ENCODE measurements at places on chromosomes 6 and 20.

- peak; percentile 48 for DNase-seq
These were observed 686 bp downstream of the ZGPAT start for GRCh38 chr20:63708301-63709148.

DNA sequence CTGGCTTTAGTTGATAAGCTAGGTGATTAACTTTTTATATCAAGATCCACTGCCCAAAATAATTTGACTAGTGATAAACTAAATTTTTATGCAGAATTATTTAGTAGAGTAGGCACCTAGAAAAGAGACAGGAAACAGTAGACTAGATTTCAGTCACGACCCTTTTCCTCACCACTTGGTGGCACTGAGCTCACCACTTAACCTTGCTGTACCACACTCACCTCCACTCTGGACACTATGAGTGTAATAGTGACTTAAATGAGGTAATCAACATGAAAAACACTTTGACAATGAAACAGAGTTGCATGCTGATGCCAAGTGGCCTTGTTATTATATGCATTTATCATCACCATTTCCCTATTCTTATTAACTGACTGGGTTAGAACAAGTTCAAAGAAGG is 730.4 kb downstream of the KIF16B start:
- no peak for DNase-seq

- DNase-seq, result no peak
These were observed 229.1 kb downstream of the PLCB1 start for GRCh38 chr20:8361006-8361652.

DNA sequence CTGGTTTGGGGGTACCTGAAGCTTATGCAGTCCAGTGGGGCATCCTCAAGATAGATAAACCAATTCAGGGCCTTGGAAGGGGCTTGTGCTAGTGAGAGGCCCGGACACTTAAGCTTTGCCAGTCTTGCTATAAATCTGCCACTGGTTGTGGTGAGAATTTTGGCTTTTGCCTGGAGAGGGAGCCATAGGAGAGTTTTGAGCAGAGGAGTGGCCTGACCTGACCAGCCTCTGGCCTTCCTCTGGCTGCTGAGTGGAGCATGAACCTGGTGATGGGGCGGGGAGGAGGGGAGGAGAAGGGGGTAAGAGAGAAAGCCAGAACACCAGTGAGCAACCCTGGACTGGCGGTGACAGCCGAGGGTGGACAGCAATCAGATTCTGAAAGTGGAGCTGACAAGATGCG is 7.1 kb downstream of the TMEM74B start:
- DNase-seq, result no peak

DNA sequence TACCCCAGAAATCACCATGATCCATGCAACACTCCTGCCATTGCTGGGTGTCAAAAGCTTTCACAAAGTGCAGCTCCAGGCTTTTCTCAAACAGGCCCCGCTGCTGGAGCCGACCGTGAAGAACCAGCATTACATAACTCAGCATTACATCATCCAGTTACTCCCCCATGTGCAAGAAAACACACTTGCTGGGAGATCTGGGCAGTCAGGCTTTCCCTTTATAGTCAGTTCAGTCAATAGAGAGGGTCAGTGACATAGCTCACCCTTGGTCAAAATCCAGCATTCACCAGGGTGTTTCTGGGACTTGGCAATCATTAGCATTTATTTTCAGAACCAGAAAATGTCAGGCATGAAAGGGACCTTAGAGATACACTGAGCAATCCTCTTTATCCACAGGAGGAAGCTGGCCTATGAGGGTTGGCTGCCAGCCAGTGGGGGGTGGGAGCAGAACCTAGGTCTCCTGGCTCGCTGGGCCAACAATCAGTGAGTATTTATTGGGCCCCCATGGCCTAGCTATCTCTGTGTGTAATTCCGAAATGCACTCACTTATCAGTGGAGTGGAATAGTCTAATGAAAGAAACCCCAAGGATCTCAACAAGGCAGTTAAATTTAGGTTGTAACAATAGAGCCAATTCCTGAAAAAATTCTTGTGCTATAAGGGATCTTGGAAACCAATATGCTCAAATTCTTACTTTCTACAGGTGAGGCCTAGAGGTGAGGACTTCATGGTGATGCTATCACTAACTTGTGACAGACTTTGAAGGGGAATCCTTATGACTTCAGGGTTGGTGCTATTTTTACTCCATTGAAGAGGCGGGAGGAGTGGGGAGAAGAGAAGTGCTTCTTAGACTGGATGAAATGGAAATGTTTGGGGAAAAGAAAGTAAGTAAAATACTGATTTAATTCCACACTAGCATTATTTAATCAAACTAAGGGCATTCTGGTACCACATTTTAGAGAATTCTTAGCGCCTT is 54.6 kb downstream of the LYRM4 start:
- no peak for DNase-seq

DNA sequence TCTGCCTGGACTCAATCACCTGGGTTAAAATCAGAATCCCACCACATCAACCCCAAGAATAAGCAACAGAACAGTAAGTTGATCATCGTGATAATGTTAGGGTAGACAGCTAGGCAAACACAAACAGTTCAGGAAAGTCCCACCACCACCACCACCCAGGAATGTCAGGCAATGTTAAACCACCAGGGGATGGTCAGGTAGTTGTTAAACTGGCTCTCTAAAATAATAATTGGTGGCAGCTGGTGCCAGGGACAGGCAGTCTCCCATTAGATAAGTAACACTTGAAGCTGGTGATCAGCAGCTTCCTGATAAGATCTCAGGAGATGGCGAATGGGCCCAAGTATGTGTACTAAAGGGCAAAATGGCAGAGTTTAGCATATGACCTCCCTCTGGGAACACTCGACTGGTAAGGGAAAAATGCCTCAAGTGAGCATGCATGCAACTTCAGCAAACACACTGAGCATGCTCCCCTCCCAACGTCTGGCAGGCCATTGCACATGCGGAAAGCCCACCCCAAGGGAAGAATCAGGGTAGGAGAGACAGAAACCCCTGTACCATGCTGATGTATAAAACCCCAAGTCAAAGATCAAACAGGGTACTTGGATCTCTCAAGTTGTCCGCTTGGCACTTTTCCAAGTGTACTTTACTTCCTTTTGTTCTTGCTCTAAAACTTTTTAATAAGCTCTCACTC is 66.6 kb downstream of the IPCEF1 start:
- DNase-seq, result no peak

- DNase-seq, result no peak
These were observed 12.0 kb upstream of the TFAP2A start for GRCh38 chr6:10426781-10427279.

DNA sequence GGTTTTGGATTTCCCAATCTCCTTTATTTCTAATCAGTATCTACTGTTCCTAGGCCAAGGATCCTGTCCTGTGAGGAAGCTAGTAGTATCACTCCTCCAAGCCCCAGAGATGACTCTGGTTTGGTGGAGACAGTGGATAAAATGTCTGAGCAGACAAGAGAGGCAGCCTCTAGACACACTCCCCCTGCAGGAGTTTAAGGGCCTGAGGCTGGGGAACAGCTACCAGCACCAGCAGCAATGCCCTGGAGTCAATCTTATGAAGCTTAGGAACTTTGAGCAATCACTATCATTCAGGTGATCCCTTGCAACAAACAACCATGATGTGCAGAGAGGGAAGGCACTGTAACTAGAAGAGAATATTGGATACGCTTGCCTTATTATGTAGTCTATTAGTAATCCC is 384.7 kb upstream of the ID4 start:
- DNase-seq, result no peak

GRCh38 chr20:51286758-51287157 is 255.8 kb downstream of the NFATC2 start:
- DNase-seq, result no peak

DNA sequence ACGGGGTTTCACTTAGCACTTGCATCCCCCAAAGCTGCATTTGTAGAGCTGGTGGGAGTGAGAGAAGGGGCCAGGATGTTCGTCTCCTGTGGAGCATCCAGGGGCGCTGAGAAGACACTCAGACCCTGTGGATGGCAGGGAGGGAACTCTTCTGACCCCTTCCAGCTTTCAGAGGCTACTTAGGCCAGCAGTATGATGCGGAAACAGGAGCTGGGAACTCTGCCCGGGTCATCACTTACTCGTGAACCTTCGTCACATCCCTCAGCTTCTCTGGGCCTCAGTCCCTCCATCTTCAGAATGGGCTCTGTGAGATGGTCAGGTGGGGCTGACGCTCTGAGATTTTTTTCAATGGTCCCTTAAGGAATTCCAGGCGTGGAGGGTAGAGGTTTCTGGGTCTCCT is 228.5 kb downstream of the TAF4 start:
- DNase-seq, result no peak

GRCh38 chr6:15413466-15414234 is 167.8 kb downstream of the JARID2 start:
- DNase-seq, result no peak

DNA sequence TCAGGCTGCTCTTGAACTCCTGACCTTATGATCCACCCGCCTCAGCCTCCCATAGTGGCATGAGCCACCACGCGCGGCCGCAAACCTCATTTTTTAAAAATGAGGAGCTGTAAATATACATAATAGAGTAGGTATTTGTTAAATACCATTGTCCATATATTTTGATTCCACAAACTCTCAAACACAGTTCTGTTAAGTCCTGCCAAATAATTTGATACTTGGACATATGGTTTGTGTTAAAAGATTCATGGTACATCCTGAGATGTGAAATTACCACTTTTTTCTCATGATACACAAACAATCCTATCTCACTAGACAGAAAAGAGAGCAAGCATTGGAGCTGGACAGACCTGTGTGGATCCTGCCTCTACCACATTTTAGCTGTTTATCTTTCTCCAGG is 334.1 kb upstream of the KCNQ5 start:
- DNase-seq, result no peak

DNA sequence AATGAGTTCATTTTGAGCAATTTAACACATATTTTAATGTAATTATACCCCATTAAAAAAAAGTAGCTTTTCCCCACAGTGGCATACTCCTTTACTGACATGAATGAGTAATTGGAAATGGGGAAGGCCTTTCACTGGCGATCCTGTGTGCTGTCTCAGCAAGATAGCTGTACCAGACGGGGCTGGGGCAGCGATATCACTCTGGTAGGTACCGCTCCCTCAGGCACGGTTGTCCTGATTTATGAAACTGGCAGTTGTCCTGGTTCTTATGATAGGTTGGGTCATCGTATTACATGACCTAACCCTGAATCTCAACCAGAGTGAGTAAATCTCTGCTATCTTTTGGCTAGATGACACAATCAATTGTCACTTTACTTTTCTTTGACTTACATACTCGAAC is 355.0 kb upstream of the MAP3K7 start:
- DNase-seq, result no peak

GRCh38 chr6:37139230-37139962 is 30.6 kb upstream of the PIM1 start:
- no peak for DNase-seq

- no peak for DNase-seq
These were observed 1.8 kb downstream of the GSTA4 start for GRCh38 chr6:52992980-52993920.

- DNase-seq, result no peak
These were observed 27.7 kb downstream of the PTGIS start for GRCh38 chr20:49540232-49540620.

- no peak for DNase-seq
These were observed 363.9 kb downstream of the PREX1 start for GRCh38 chr20:48463916-48464315.

- DNase-seq, result no peak
These were observed 156.6 kb downstream of the UNC5CL start for GRCh38 chr6:40882323-40882997.

GRCh38 chr6:113010196-113010989 is 663.3 kb downstream of the RFPL4B start:
- DNase-seq, result no peak

- DNase-seq, result peak; percentile 10
These were observed 14.2 kb downstream of the PAX1 start for GRCh38 chr20:21719592-21720214.

GRCh38 chr20:60339738-60340137 is 381.5 kb downstream of the CDH26 start:
- DNase-seq, result no peak

DNA sequence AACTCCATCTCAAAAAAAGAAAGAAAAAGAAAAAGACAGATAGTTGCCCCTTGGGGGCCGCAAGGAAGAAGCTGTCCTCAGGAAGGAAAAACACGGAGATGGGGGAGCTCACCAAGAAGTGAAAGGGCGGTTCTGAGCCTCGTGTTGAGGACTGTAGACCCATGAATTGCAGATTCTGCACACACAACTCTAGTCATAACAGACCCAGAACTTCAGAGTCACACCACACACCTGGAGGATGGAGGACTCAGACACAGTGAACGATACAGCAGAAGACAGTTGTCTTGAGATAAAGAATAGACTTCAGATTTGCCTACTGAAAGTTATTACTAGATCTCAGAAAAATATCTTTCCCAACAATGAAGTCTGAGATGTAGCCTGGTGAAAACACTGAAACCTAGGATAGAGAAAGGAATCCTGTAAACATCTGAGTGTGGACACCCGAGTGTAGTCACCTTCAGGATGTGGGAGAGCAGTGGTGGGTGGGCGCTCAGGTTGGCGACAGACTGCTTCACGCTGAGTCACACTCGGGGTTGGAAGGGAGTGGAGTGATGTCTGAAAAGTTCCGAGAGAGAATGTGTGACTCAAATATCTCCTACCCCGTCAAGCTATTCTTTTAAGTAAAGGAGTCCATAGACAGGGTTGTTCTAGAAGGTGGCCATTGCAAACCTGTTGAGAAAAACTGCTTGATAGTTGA is 88.1 kb downstream of the MAP3K4 start:
- peak; percentile 57 for DNase-seq

DNA sequence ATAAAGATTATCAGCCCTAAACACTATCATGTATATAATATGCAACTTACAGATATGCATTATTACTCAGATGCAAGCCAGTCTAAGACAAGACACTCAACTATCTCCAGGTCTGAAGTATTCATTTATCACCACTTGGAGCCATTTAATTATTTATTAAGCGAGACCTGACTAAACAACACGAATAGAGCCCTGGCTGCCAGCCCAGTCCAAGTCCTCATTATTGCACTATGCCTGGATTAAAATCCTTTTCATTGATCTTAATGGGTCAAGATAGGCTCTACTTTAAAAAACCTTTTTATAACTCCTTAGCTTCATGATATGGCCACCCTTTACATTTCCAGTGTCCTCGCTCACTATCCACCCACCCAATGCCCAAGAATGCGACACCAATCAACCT is 183.1 kb upstream of the MARCKS start:
- DNase-seq, result no peak

GRCh38 chr20:57622201-57622570 is 2.0 kb upstream of the ZBP1 start:
- DNase-seq, result no peak

DNA sequence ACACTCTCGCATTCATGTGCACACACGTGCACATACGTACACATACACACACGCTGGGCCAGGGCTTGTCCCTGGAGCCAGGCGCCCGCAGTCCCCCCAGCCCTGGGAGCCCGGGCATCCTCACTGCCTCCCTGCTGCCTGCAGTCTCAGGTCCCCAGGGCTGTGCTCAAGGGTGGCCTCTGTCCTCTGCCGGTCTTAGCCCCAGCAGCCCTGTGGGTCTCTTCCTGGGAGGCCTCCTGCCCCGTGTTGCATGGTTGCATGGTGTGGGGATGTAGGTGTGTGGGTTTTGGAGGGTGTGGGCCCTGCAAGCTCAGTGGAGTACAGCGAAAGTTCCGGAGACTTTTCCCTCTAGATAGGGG is 101.5 kb downstream of the TMEM242 start:
- DNase-seq, result no peak
